ENCODE measurements at places on chromosomes 7 and 10.

GRCh38 chr10:12348870-12349628, at the start of gene CAMK1D:
Gene CAMK1D (plus strand): TSS chr10:12349547.
- peak; percentile 50 for DNase-seq

DNA sequence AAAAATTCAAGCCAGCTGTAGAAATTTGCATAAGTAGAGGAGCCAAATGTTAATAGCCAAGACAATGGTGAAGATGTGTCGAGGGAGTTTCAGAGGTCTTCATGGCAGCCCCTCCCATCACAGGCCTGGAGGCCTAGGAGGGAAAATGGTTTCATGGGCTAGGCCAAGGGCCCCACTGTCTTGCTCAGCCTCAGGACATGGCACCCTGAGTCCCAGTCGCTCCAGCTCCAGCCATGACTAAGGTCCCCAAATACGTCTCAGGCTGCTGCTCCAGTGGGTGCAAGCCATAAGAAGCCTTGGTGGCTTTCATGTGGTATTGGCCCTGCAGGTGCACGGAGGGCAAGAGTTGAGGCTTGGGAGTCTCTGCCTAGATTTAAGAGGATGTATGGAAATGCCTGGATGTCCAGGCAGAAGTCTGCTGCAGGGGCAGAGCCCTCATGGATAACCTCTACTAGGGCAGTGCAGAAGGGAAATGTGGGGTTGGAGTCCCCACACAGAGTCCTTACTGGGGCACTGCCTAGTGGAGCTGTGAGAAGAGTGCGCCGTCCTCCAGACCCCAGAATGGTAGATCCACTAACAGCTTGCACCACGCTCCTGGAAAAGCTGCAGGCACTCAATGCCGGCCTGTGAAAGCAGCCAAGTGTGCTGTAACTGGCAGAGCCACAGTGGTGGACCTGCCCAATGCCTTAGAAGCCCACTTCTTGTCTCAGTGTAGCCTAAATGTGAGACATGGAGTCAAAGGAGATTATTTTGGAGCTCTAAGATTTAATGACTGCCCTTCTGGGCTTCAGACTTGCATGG, 19.2 kb downstream of the TBATA start:
- no peak for DNase-seq

- DNase-seq = no peak
These were observed 87.5 kb downstream of the VOPP1 start for GRCh38 chr7:55484834-55485233.

GRCh38 chr10:100776671-100777070, 31.3 kb downstream of the PAX2 start:
- DNase-seq = no peak

DNA sequence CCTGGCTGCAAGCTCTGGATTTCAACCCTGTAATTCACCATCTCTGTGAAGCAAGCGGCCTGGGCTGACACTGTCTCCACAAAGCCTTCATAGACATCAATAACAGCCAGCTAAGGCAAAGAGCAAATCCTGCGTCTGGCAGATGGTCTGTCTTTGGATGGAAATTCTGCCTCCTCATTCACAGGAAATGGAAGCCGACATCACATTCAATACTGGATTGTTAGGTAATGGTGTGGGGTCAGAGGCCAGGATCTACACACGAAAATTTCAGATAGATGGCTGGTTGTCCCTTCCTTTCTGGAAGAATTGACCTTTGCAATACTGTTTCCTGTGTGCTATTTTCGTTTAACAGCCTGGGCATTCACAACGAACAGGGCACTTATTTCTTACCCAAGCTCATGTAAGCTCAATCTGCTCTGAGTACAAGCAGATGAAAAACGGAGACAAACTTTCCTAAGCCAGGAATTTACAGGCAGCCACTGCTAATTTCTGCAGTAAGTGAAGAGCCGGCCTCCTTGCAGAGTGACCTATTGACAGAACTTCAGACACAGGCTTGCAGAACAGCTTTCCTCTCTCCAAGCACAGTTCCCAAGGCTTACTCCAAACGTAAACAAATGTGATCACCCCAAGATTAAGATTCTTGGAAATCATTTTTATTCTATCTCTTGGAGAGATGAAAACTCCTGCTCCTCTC, 3.1 kb upstream of the ADAM12 start:
- peak; percentile 73 for DNase-seq

DNA sequence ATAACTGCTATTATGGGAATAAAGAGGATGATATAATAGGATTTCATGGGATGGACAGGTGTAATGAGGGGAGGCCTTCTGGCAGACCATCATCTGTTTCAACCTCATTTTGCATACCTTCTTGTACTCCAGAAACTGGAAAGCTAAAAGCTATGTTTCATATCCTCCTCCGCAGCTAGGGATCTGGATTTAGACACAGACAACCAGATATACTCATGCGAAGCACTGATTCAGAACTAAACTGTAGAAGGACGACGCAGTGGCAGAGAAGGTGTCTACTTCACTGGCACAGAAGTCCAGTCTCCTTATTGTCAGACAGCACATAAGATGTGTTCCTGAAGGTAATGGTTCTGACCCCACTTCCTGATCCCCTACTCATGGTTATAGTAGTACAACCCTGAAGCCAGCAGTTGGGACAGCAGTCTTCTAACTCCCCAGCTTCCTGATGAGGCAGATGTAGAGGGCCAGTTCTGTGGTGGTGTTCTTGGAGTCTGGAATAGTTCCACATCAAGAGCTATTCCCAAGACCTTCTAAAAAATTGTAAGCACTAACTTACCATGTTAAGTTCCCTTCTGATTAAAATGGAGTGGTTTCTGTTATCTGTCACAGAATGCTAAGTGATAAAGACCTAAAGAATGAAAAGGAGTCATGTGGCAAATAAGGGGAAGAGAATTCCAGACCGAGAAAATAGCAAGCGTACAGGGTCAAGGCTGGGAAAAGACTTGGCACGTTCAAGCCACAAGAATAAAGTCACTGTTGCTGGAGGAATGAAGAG, 550.3 kb downstream of the GRM8 start:
- DNase-seq = no peak

Data from right lung (tissue), 10 donors.